ENCODE measurements at places on chromosomes 6 and 20.

DNA sequence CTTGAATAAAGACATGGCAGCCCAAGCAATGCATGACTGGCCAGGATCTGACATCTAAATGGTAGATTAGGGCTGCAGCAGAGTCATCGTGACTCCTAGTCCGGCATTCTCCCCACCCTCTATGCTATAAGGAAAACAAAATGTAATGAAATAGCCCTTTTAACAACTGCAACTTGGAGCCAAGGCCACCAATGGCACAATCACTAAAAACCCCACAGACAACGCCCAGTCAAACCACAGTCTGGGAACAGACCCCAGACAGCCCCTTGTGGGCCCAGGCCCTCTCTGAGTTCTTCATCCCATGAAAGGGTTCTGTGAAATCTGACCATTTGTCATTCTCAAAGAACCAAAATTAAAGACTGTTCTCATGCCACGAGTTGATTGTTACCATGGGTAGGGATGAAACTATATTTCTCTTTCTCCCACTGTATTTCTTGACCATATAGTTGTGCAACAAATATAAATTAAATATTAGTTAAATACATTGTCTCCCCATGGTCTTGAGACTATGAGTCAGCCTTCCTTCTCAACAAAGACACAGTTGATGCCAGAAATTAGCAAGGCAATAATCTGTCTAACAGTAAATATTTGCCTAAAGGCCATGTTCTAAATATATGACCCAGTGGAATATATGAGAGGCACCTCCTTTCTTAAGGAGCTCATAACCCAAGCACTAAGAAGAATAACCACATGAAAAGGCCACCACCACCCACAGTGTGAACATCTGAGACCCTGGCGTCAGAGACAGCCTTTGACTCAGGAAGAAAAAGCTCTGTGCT, 85.6 kb upstream of the SSTR4 start:
- no peak for DNase-seq

GRCh38 chr6:140345935-140346334, 971.5 kb upstream of the CITED2 start:
- DNase-seq = no peak

- no peak for DNase-seq
These were observed 556 bp downstream of the NKX2-4 start for GRCh38 chr20:21396599-21397340.

DNA sequence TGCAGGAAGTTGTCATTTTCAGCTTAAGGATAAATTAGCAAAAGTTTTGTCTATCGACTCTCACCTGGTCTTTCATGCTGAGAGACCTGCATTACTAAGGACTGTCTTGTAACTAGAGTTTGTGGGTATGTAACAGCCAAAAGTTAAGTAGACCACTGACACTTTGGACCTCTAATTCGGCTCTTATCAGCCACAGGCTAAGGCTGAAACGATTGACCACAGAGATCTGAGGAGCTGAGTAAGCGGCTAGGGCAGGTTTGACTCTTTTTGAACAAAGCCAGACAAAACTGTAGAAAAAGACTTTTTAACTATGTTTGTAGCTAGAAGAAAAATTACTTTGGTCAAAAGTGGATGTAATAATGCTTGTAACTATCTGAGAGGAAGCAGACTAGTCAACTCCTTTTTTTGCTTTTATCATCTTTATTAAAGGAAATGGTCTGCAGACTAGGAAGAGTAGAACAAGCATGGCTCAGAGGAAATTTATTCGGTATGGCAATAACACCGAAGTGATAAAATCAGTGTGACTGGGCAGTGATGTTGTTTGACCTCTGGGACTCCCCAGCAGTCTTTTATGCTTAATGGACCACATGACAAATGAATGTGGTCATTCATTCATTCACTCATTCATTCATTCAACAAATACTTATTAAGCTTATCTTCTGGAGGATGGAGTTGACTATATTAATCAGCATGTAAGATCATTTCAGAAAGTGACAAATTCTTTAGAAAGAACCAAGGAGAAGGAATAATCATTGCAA, 725.0 kb upstream of the HS3ST5 start:
- no peak for DNase-seq

GRCh38 chr20:39269493-39270217, 307.5 kb downstream of the DHX35 start:
- no peak for DNase-seq

DNA sequence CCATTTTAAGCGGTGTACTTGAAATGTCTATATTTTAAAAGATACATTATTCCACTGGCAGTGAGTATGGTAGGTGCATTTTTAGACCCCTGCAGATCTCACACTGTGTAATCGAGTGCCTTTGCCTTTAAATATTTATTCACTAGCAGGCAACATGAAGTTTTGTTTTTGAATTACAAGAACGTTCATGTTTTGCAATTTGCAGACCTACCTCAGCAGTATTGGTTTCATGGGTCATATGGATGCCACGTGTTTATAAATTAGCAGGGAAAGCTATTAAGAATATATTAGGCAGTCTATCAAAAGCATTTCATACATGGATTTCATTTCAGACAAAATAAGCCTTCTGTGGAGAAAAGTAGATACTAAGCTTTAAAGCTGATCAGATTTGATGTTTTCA, 7.2 kb downstream of the MAP3K4 start:
- DNase-seq = no peak

DNA sequence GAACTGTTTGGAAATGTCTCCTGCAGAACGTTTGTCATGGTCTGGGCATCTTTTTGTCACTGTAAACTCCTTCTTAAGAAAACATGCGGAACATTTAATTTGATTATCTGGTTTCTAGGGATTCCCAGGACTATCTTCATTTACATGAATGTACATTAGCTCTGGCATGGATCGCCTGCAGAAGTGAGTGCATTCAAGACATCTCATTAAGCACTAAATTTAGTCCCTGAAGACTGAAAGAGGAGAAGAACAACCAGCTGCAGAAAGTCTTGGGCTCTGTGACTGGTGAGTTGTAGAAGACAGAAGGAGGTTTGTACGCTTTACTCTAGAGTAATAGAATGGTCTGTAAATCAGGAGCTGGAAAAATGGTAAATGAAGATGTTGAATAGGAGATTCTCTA, 540.7 kb downstream of the BCKDHB start:
- no peak for DNase-seq

GRCh38 chr6:108365478-108365877, 70.6 kb downstream of the AFG1L start:
- DNase-seq = no peak

DNA sequence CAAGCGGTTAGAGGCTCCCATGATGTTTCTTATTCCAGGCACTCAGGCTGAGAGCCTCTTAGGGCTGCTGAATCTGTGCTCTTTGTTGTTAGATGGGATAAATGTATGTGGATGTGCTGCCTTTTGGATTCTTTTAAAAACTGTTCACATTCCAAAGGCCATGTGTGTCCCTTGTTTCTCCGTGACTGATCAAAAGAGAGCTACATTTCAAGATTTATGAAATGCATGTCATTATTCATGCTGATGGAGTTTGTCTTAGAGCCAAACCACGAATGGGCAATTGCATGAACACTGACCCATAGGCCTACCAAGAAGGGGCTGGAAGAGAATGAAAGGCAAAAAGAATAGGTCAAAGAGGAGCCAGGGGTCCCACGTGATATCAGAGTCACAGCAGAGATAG, 104.9 kb upstream of the TSHZ2 start:
- no peak for DNase-seq

GRCh38 chr6:134819236-134819635, 130.7 kb downstream of the ALDH8A1 start:
- no peak for DNase-seq

- DNase-seq = no peak
These were observed 96.2 kb upstream of the SIRPA start for GRCh38 chr20:1798982-1799381.

DNA sequence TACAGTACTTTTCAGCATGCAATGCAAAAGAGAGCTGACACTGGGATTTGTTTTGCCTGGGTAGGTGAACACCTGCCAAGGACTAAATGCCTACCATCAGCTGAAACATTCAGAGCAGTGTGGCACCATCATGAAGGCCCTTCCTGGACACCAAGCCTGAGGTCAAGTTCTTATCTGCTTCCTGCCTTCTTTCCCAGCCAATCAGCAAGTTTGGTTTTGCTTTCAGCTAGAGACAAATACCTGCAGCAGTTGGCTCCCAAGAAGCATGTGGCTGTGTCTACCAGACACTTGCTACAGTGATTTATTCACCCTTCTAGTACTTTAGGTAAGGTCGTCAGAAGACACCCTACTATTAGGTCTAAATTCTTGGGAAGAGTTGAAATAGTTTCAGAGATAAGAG, 112.8 kb downstream of the TBX18 start:
- DNase-seq = no peak

- no peak for DNase-seq
These were observed 4.1 kb downstream of the SPTLC3 start for GRCh38 chr20:13012886-13013285.

DNA sequence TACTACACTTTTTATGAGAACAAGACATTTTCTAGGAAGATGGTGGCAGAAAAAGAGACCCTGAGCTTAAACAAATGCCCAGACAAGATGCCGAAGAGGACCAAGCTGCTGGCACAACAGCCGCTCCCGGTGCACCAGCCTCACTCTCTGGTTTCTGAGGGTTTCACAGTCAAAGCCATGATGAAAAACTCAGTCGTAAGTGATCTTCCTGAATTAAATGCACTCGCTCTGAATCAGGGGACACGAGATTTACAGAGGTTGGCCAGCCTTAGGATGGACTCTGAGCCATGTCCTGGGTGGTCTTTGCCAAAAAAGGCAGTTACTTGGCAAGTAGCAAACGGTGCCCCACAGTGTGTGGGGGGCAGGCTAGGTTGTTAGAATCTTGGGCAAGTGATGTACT, 423 bp downstream of the PACRG start:
- no peak for DNase-seq

DNA sequence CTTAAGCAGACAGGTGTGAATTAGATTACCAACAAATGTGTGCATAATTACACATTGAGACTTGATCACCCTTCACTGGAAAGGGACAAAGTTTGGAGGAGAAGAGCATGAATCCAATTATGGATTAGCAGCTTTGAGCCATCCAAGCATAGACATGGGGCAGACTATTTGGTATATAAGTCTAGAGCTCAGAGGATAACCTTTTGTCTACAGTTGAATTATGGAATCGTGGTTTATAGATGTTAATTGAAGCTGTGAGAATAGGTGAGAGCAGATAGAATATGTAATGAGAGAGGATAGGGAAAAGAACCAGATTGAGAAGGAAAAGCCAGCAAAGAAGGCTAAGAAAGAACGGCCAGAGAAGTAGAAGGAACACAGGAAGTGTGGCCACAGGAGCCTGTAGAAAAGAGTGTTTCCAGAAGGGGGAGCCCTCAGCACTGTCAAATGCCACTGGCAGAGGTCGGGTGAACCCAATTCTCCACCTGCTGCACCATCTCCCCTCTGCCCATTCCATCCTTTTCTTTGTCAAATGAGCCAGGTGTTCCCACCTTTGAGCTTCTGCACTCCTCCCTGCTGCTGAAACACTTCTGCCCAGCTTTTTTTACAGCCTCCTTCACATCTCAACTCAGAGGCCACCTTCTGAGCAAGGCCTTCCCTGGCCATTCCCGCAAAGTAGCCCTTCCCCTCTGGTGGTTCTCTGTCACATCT, 7.3 kb downstream of the DNTTIP1 start:
- no peak for DNase-seq

DNA sequence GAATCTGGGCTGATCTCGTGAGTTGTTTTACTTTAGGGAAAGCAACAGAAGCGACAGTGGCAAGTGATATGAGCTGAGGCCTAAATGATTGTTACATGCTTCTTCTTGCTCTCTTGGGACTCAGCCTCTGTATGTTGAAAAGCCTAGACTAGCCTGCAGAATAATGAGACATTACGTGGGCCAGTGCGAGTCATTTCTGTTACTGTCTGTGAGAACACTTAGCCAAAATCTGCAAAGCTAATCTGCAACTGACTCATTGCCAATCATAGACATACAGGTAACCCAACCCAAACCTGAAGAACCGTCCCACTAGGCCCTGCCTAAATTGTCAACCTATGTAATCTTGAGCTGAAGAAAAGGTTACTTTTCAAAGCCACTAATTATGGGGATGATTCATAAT, 77.4 kb upstream of the F13A1 start:
- no peak for DNase-seq

GRCh38 chr20:2151858-2152281, 50.2 kb downstream of the STK35 start:
- no peak for DNase-seq
